ENCODE measurements at places on chromosomes 12 and 14.
A peak's percentile ranks its signal among the peaks of the same experiment; 100 is the strongest.

- no peak for DNase-seq
These were observed 8.1 kb downstream of the C14orf180 start for GRCh38 chr14:104587641-104588040.

GRCh38 chr12:128510511-128510910 lies 243.5 kb downstream of the TMEM132C start:
- no peak for DNase-seq

DNA sequence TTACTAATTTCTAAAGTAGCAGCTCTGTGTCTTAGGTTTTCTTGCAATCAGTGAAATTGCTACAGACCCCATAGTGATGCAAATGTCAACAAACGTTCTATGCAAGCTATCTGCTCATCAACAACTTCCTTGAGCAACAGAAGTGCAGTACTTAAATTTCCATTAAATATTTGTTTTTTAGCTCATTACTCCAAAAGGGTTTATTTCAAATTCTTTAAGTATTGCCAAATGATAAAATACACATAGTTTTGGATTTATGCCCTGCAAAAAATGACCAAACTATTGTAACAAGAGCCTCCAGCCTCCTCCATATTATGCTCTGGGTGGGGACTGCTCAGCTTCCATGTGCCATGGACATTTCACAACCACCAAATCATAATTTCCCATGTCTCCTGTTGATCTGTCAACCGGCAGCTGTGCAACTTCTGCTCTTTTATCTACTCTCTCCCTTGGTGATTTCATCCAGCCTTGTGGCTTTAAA lies 4.4 kb downstream of the BDKRB1 start:
- no peak for DNase-seq

DNA sequence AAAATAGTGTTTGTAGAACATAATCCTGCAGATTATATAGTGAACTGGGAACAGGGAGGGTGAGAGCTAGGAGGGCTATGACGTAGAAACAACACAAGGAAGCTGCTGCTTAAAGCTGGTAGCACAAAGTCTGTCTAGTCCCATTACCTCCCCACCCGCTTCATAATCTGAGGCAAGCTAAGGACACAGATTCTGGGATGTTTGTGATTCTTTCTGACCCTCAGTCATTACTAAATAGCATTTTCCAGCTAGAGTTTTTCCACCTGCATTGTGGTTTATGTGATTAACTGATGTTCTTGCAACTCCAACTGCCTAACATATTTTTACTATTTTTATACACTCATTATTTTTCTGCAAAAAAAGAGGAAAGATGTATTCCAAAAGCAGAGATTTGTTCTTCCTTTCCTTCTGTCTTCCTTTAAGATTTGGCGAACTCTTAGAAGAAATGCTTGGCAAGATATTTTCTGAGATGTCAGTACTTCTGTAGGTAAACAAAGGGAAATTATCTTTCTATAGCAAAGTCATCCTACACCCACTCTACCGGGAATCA lies 293.2 kb upstream of the FAR2 start:
- DNase-seq: no peak

- DNase-seq: peak; percentile 93
These were observed at the start of gene ARF3 for GRCh38 chr12:48957141-48958048. ARF3 (minus strand) TSS chr12:48957487; CDS start chr12:48941095, 16,392 bp downstream.

DNA sequence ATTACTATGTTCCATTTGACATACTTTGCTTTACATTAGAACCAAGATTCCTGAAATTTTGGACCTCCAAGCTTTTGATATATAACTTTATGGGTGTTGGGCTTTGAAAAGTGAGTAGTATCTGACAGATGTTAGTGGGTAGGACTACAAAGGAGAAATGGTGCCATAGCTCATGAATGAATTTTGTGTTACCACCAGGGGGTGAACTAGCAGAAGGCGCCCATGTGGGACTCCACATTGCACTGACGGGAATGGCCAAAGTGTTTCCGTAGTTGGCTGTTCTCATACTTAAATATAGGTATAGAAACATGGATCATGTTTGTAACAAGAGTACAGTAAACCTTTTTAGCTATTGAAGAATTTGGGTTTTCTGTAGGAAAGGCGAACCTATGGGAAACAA lies 337.5 kb downstream of the FLRT2 start:
- no peak for DNase-seq

DNA sequence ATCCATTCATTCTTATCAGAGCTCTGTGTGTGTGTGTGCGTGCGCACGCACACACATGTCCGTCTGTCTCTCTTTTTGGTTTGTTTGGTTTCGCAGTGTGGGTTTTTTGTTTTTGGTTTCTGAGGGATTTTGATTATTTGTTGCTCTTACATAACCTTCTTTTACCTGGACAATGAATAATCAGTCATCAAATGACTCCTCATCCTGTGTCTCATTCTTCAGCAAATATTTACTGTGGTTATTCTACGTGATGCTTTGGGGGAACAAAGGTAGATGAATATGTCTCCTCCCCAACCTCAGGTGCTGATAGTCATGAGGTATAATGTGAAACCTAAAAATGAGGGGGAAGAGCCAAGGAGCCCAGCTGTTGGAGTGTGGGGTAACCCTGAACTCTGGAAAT lies 92.4 kb downstream of the SAMD4A start:
- no peak for DNase-seq

DNA sequence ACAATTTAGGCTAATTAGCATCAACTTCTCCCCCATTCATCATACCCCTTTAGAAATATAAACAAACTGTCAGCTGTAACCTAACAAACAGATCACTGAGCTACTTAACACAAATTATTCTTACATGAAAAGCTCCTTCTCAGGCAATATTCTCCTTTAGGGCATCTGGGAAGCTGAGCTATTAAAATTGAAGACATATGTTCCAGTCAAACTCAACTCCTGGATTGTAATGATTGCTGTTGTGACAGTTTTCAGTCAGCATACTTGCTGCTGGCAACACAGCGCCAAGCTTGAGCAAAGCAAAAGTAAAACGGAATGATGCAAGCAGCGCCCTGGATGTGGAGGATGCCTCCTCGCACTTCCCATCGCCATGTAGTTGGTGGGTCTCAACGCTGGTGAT lies 82.4 kb downstream of the SLC25A21 start:
- no peak for DNase-seq

DNA sequence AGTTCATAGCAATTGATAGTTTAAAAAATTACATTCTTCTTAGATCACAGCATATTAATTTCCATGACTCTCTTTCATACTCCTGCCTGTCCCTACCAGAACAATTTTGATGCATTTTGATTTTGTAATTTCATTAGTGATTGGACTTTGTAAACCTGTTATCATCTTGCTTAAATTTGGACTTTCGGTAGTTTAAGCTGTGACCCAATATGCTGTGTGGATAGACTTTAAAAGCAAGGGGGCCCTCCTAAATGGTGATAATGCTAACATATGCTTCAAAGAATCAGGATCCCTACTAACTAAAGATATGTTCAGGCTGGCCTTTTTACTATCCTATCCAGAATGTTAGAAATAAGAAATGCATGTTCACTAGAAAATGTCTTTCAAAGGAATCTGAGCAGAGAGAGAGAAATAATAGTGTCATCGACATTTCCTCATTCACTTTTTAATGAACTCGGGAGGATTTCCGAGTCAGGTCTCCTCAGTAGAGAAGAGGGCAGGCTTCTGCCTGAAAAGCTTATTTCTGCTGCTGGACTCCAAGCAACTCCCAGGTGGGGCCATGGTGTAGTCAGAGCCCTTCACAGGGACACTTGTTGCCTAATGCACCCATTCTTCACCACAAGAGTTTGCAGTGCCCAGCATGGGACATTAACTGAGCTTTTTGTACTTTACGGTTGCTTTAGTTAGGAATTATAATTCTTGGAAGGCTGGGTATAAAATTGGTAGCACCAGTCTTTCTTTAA lies 16.7 kb downstream of the SLC38A4 start:
- DNase-seq: no peak

GRCh38 chr14:98227000-98227726 lies 1044.8 kb downstream of the BCL11B start:
- no peak for DNase-seq

GRCh38 chr12:67640863-67641262 lies 7.7 kb upstream of the DYRK2 start:
- DNase-seq: no peak

- DNase-seq: peak; percentile 60
These were observed 11.9 kb downstream of the RARG start for GRCh38 chr12:53219956-53220693.

DNA sequence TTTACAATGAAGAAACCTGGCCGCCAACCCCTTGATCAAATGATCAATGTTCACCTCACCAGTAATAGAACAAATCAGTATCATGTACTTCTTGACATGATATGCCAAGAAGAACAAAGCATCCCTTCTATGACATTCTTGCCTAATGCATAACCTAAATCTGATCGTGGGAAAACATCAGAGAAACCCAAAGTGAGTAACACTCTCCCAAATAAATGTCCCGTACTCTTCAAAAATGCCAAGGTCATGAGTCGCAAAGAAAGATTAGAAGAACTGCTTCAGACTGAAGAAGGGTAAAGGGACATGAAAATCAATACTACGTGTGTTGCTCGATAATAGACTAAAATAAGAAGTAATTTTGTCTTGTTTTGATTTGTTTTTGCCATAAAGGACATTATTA lies 11.4 kb upstream of the SLC25A3 start:
- no peak for DNase-seq

DNA sequence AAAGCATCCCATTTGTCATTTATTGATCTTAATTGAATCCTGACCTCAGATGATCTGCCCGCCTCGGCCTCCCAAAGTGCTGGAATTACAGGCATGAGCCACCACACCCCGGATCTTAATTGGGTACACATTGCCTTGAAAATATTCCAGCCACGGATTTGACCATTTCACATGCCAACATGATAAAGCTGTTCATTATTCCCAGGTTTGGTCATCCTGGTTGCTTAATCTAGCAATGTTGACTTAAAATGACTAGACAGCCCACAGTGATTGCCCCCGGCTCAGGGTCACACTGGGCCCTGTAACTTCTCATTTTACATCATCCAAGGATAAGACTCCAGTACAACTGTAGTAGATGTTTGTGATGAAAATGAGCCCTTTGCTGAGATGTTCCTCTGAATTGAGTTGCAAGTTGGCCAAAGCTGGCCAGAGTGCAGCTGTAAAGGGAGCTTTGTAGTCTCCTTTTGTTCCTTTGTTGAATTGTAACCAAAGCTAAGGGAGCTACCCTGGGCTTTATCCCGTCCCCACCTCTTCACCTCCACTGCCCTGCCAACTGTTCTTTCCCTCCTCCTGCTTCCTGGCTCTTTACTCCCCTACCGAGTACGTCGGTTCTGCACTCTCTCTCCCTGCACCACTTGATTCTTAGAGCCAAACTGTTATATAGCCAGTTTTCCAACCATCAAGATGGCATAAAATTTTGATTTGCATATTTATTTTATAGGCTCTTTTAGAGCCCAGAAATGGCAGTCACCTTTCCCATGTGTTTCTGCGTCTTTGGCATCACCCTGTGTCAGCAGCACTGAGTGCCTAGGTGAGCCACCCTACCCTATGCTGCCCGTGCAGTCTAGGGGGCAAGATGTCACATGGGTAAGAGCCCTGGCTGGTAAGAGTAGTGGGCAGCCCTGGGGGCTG lies 141.3 kb upstream of the HIF1A start:
- no peak for DNase-seq

DNA sequence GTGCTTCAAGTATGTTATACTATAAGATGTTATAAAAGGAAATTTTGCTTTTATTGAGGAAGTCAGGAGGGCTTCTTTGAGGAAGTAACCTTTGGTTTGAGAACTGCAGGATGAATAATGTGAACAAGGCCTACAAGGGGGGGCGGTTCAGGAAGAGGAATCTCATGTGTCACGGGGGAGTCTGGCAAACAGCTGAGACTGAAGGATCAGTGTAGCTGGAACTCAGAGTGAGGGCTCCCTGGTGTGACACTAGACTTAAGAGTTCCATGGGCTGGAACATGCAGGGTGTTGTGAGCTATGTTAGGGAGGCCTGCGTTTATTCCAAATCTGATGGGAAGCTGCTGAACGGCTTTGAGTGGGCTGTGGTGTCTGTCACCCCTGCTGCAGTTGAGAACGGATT lies 62.3 kb downstream of the UNC79 start:
- no peak for DNase-seq

GRCh38 chr14:68782091-68782981 lies 10.5 kb downstream of the ZFP36L1 start:
- DNase-seq: no peak

- DNase-seq: no peak
These were observed 454.7 kb downstream of the NPAS3 start for GRCh38 chr14:33393231-33393894.

- no peak for DNase-seq
These were observed 343.4 kb upstream of the LMO3 start for GRCh38 chr12:16949371-16949770.

- no peak for DNase-seq
These were observed 1276.6 kb upstream of the FLRT2 start for GRCh38 chr14:84253326-84253725.

GRCh38 chr14:89409961-89410360 lies 7.1 kb downstream of the FOXN3 start:
- no peak for DNase-seq

DNA sequence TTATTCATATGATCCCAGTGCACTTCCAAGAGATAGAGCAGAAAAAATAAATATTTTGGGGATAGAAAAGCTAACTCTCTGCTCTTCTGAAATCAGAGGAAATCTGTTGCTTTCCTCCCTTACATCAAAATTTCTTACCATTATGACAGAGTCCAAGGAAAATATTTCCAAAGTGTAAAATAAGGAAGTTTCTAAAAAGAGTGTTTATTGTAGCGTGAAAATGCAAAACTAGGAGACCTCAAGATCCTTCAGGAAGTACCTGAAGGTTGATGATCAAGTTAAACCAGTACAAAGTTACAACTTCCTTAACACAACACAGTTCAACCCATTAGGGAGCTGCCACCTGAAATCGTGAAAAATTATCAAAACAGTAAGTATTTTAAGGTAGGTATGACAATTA lies at the start of gene OR6C2:
OR6C2 (plus strand) TSS at position 301 of the 400 bp plus-strand sequence. CDS start 8,138 bp downstream, outside the sequence.
- no peak for DNase-seq

- no peak for DNase-seq
These were observed 30.0 kb downstream of the SH2B3 start for GRCh38 chr12:111435661-111436201.

- DNase-seq: no peak
These were observed 468.0 kb downstream of the FUT8 start for GRCh38 chr14:65880507-65880906.

DNA sequence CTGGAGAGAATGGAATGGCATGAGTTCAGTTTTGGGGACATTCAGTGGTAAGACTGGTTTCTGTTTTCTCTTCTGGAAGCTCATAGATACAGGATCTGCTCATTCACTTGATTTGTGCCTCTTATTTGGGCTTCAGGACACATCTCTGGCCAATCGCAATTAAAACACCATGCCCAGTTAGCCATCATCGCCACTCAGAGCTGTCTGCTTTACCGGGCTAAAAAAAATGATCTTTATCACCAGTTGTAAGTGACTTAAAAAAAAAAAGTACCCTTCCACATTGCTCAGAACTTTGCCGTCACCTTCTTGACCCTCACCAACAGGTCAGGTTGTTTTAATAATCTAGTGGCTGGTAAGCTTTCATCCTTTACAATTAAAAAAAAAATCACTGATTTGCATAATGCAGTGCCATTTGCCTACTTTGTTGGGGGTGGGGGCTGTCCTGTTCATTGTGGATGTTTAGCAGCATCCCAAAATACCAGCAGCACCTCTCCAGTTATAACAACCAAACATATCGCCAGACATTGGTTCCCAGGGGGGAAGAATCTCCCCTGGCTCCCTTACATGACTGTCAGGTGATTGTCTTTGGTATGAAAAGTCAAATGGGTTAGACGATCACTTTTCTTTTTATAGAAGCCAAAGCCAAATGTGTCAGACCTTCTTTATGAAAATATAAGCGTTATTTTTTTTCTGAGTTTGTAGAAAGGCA lies 150.1 kb downstream of the PRKCH start:
- no peak for DNase-seq

Measured in hematopoietic multipotent progenitor cell (in vitro differentiated cells).